ENCODE measurements at places on chromosomes 16 and 17. TPM values are rescaled to one million over a fixed set of nuclear protein-coding genes. Genes with fewer than 3 reads are reported as not detected.

The KRT32 gene
- total RNA-seq = 1.5 TPM

DNA sequence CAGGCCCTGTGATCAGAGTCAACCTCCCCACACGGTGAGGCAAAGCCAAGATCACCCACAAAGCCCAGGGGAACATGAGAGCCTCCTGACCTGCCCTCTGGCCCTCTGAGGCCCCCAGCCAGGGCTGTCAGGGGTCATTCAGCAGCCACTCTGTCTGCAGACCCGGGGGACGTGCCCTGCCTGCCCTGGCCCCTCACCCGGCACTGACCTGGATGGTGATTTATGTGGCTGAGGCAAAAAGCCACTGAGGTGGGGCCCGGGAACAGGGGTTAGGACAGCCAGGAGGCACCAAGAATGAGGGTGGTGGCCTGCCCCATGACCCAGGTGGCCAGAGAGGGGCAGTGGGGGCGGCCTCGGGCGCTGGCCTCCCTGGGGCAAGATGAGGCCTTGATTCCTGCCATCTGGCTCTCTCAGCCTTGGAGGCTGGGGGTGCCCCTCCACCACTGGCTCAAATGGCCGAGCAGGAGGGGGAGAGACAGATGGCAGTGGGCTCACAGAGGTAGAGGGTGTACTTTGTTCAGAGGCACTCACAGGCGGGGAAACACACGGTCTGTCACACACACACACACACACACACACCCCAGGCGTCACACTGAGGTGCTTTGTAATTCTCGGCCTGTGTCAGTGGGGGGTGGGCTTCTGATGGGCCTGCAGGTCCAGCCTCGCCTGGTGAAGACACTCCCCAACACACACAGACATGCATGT, 174.0 kb upstream of the GSE1 start:
- H3K4me3 ChIP-seq = no peak overlapping the region
- H3K4me1 ChIP-seq = no peaks in the 10 kb centered on the region
- no peak overlapping the region for H3K27ac ChIP-seq
- H3K27me3 ChIP-seq = no peaks in the 10 kb centered on the region

GRCh38 chr16:728131-728889, 1.4 kb downstream of the HAGHL start:
- H3K36me3 ChIP-seq = no peaks in the 10 kb centered on the region
- no peak overlapping the region for H3K27ac ChIP-seq
- H3K4me1 ChIP-seq = peaks cover 8% of the 10 kb centered on the region
- peak; percentile 85 for DNase-seq
- no peaks in the 10 kb centered on the region for H3K27me3 ChIP-seq

- H3K27ac ChIP-seq = no peak overlapping the region
- H3K27me3 ChIP-seq = no peaks in the 10 kb centered on the region
- peaks cover 16% of the 10 kb centered on the region for H3K4me1 ChIP-seq
These were observed 145.2 kb downstream of the CLEC16A start for GRCh38 chr16:11089504-11090124.

DNA sequence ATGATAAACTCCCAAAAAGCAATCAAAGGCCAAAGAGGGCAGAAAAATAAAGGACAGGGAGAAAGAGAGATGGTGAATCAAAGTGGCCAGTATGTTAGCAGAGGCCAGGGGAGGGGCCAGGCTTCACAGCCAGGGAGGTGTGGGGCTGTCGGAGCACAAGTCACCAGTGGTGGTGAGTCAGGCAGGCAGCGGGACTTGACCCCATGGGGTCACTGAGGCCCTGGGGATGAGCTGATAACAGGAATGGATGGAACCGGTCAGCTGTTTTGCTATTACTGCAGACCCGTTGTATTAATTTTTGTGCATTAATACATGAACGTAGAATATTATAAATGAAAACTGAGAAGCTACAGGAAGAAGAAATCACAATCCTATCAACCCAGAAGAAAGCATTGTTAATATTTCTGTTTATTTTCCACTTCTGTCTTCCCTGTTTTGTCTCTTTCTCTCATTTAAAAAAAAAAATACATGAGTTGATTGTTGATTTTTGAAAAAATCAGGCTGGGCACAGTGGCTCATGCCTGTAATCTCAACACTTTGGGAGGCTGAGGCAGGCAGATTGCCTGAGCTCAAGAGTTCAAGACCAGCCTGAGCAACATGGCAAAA, 106.9 kb downstream of the SOCS1 start:
- H3K4me3 ChIP-seq = no peak overlapping the region
- no peak overlapping the region for H3K27ac ChIP-seq
- no peak for DNase-seq
- no peaks in the 10 kb centered on the region for H3K27me3 ChIP-seq
